ENCODE measurements at places on chromosomes 16 and 17. TPM values are rescaled to one million over a fixed set of nuclear protein-coding genes. Genes with fewer than 3 reads are reported as not detected.

TNRC6A gene
- total RNA-seq: 20.2 TPM

- DNase-seq: no peak
Measured at GRCh38 chr16:20676837-20677236, 20.6 kb downstream of the ACSM1 start.

DNA sequence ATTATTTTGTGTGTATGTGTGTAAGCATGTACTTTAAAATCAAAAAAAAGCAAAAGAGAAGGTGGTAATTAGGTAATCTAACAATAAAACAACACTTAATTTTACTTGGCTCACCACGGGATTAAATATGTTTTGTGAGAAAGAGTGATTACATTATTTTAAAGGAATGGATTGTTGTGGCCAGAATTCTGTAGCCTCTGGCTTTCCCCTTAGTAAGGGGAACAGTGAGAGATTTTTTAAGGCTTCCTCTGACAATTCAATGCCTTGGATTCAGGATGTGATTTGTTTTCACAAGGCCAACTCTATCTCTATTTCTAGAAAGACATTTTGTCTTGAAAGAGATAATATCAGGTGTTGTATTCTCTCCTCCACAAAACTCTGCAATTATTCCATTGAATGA is 560.3 kb upstream of the CDH8 start:
- no peak for DNase-seq

DNA sequence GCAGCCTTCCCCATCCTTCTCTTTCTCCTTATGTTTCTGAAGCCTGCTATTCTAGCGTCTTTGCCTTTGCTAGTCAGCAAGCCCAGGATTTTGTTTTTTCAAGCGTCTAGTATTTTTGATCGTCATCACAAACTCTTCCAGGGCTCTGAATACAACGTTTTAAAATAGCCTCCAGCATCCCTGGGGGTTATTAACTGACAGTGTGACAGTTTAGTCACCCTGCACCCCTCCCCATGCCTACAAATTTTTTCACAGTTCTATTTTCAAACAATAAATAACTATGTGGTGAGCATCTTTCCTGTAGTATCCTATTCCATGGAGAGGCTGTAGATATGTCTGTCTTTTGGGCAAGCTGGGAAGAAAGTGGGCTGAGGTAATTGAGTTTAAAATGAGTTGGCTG is 280.9 kb downstream of the MAP2K4 start:
- DNase-seq: no peak

DNA sequence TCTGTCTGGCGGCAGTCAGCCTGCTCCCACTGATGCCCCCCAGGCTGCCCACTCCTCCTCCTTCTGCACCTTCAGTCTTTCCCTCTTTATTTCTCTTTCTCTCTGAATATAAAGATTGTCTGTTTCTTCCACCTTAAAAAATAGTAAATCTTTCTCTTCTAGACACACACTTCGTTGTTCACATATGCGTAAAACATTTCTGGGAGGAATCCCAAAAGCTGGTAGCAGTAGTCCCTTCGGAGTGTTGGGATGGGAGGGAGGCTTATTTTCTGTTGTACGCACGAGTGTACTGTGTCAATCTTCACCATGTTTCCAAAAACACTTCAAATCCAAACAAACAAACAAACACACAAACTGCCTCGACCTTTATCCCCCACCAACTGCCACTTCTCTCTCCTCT is 9.9 kb downstream of the OSBPL7 start:
- no peak for DNase-seq

Measured in NCI-H460 (cell line).